ENCODE measurements at places on chromosomes 7 and 10.

- no peak overlapping the region for H3K27ac ChIP-seq
- no peak overlapping the region for H3K4me3 ChIP-seq
- H3K36me3 ChIP-seq, result no peaks in the 10 kb centered on the region
- H3K4me1 ChIP-seq, result no peaks in the 10 kb centered on the region
- no peaks in the 10 kb centered on the region for H3K27me3 ChIP-seq
Observed at GRCh38 chr7:23811540-23811939, 101.5 kb downstream of the STK31 start.

DNA sequence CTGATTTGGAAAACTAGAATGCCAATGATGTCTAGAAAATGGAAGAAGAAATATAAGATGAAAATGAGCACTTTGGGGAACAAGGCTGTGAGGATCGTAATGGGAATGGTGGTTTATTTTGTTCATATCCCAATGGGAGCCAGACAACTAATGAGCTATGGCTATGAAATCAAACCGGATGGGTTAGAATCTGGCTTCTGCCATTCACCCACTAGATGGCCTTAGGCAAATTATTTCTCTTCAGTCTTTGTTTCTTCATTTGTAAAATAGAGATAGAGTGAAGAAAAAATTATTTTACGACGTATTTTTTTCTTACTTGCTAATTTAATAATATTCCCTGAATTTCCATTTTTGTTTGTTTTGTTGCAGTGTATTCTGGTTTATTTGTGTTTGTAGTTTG lies 572.1 kb upstream of the IGFBP3 start:
- peaks cover 16% of the 10 kb centered on the region for H3K4me1 ChIP-seq
- DNase-seq, result no peak
- H3K27ac ChIP-seq, result no peak overlapping the region
- no peaks in the 10 kb centered on the region for H3K27me3 ChIP-seq

- H3K27ac ChIP-seq, result no peak overlapping the region
- H3K27me3 ChIP-seq, result no peaks in the 10 kb centered on the region
- no peaks in the 10 kb centered on the region for H3K36me3 ChIP-seq
- no peaks in the 10 kb centered on the region for H3K4me1 ChIP-seq
Observed at GRCh38 chr10:84822931-84823630, 494.7 kb downstream of the CCSER2 start.

DNA sequence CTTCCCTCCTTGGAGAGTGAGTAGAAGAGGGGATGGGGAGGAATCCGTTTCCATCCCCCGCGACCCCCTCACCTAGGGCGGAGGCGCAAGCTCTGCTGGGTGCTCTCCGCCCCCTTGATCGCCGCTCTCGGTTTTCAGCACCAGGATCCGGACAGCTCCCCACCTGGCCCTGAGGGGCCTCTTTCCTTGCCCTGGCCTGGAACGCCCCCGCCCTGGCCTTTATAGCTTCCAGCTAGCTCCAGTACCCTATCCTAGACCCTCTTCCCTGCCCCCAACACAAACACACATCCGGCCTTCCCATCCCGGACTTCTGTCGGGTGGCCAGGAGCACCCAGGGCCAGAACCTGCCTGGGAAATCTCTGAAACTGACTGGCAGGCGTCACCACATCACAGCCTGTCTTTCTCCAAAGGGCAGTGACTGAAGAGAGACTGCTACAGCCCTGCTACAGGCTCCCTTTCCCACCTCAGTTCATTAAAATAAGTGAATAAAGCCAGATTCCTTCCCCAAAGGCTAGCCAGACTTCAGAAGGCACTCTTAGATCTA lies 72.3 kb upstream of the LEP start:
- no peak for DNase-seq
- H3K4me3 ChIP-seq, result no peak overlapping the region
- H3K27ac ChIP-seq, result no peak overlapping the region
- no peaks in the 10 kb centered on the region for H3K36me3 ChIP-seq

- H3K27me3 ChIP-seq, result no peaks in the 10 kb centered on the region
- no peak overlapping the region for H3K27ac ChIP-seq
- no peak for DNase-seq
- H3K36me3 ChIP-seq, result no peaks in the 10 kb centered on the region
- no peak overlapping the region for H3K4me3 ChIP-seq
Observed at GRCh38 chr7:87709258-87709657, 81.1 kb downstream of the RUNDC3B start.
